ENCODE measurements at places on chromosomes 7 and 10.

DNA sequence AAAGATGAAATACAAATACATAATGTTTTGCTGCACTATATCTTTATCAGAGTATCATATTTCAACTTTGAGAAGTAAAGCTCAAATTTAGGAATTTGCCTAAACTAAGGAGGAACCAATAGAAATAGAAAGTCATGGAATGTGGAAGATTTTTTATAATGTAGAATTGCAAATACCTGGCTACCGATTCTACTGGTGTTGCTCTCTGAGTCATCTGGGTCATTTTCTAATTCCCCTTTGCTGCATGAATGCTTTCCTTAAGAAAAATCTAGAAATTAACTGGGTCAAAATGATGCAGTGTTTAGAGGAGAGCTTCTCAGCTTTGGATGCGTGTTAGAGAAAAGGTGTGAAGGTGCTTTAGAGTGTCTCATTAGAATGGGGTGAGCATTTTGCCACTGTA lies 568.9 kb upstream of the ANKRD30A start:
- DNase-seq = no peak

- DNase-seq = no peak
These were observed 196.7 kb downstream of the MTERF1 start for GRCh38 chr7:91683823-91684222.

GRCh38 chr10:97549587-97550322 lies 22.8 kb upstream of the ANKRD2 start:
- DNase-seq = no peak

DNA sequence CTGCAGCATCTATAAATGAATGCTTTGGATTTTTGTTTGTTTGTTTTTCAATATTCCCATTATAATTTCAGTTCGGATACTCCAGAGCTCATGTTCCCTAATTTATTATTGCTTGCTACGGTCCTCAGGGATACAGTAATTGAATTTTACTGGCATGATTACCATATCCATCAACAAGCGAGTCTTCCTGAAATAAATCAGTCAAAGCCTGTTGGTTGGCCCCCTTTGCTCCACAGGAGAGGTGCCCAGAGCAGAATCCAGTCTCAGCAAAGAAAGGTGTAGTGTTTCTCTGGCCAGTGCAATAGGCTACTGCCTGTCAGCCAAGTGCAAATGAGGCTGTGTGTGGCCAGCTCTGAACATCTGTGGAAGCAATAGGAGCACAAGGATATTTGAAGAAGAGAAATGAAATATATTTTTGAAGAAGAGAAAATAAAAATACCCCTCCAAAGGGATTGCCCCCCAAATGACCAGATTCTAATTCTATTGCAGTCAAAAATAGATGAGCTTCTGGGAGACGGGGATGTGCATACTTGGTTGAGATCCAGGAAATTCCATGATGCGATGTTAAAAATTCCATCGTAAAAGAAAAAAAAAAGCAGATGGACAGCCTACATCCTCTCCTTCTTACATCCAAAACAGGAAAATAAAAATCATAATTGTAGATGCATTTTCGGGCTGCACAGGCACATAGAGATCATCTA lies 18.1 kb downstream of the TRIL start:
- DNase-seq = no peak

DNA sequence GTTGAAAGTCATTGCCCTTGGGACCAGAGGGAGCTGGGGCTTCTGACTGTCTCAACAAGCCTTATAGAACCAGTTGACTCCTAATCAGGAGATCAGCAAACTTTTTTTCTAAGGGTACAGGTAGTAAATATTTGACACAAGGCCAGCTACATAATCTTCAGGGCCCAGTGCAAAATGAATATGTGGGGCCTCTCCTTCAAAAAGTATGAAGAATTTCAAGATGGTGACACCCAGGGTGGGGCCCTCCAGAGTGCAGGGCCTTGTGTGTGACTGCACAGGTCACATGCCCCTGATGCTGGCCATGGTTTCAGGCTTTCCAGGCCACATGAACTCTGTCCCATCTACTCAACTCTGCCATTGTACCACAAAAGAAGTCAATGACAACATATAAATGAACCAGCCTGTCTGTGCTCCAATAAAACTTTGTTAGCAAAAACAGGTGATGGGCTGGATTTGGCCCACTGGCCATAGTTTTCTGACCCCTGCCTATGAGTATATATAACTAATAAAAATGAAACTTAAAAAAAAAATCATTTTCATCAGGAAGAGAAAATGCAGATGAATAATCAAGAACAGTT lies 6.1 kb downstream of the MMRN2 start:
- DNase-seq = no peak

All from activated CD4-positive, alpha-beta T cell treated with anti-CD3 and anti-CD28 coated beads for 1 hour (primary cell).